NCI-H187 (cell line): ENCODE measurements at places on chromosomes 5 and 9.

DNA sequence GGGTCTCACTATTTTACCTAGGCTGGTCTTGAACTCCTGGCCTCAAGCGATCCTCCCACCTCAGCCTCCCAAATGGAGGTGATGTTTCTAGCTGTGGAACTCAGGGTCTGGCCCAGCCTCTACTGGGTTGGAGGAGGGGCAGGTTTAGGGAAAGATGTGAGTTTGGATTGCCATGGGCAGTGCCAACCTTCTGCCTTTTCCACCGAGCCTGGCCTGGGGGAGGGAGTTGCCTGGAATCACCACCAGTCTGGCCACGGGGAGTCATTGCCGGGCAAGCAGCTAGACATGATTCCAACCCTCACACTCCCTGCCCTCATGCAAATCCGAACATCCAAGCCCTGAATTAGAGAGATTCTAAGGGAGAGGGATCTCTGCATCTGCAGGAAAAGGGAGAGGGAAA, 21.0 kb upstream of the VDAC1 start:
- no peak for DNase-seq

GRCh38 chr5:56587381-56588130, 227.8 kb upstream of the MAP3K1 start:
- DNase-seq, result no peak

DNA sequence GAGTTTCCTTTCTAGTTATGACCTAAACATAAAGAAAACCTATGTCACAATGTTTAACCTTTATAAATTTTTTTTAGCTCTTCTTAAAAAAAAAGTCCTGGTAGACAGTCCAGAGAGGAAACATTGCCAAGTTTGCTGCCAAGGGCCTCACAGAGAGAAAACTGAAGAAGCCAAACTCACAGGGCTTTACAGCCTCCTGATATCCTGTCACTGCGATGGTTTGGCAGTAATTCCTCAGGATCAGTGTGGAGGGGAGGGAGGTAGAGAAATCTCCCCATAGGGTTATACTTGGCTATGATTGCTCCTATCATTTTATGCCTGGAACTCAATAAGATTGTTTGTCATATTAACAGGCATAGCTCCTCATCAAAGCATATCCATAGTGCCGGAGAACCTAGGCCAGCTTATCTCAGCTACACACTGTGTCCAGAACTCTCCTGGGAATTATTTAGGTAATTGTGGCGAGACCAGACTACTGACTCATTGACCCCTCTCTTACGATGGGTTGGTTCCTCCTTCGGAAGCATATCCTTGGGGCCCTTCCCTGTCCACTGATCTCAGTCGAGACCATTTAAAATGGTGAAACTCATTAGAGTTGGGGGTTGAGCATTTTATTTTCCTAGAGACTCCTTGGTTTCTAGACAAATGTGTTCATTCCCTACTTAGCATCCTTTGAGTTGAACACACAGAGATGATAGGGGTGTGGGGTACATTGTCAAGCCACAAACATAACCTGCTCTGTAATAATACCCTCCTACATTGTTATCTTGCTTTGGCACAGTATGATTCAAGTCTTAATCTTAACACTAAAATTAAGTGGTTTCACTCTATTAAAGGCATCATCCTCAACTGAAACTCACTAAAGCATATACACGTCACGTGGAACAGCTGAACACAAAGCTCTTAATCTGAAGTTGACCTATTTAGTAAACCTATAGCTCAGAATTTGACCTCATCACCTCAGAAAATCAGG, 53.4 kb upstream of the TMC1 start:
- DNase-seq, result no peak

DNA sequence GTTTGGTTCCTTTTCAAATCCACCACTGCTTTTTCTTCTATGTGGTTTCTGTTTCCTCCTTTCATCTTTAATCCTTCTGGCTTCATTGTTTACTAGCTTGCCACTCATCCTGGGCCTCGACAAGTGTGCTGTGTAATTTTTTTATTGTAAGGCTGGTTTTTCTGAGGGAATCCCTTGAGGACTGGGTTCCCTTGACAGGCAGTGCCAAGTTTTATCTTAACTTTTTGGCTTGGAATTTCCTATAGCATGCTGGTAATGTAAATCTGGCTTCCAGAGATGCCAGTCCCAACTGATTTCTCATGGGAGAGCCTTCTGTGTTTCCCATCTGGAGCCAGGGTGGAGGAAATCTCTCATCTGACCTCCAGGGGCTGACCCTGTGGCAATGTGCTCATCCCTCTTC, 184.7 kb downstream of the ROR2 start:
- no peak for DNase-seq

- DNase-seq, result no peak
These were observed 5.2 kb downstream of the BASP1 start for GRCh38 chr5:17222664-17223063.

GRCh38 chr5:127958421-127959011, 125.0 kb upstream of the SLC12A2 start:
- DNase-seq, result no peak
